ENCODE measurements at places on chromosomes 3 and 15.

DNA sequence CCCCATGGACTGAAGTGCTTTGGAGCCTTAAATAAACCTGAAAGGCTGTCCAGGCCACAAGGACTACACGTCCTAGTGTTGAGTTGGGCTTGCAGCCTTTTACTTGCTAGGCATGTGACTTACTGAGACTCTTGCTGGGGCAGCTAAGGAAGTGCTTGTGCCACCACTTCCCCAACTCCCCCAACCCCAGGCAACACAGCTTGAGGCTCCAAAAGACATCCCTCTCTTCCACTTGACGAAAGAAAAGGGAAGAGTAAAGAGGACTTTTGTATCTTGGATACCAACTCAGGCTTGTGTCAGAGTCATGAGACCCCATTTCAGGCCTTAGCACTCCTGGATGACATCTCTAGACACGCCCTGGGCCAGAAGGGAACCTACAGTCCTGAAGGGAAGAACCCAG is 109.8 kb downstream of the XRN1 start:
- DNase-seq = no peak

DNA sequence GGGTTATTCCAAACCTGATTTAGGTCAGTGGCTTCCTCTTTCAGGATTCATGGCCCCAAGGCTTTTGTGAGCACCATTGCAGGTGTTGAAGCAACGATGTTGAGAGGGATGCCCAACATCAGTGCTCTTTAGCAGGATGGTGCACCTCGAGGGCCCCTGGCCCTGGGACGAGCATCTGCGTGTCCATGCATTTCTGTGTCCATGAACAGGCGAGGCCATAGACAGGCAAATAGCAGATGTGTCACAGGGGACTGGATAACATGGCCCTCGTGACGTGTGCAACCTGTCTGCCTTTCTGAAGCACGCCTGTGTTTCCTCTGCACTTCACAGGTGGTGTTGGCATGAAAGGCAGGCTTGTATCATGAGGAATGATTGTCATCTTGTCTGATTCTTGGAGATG is 132.3 kb downstream of the SNRPN start:
- no peak for DNase-seq

GRCh38 chr3:125151442-125151817 is 61.1 kb downstream of the SLC12A8 start:
- no peak for DNase-seq

GRCh38 chr3:72301779-72302178 is 516.8 kb upstream of the PROK2 start:
- DNase-seq = no peak

DNA sequence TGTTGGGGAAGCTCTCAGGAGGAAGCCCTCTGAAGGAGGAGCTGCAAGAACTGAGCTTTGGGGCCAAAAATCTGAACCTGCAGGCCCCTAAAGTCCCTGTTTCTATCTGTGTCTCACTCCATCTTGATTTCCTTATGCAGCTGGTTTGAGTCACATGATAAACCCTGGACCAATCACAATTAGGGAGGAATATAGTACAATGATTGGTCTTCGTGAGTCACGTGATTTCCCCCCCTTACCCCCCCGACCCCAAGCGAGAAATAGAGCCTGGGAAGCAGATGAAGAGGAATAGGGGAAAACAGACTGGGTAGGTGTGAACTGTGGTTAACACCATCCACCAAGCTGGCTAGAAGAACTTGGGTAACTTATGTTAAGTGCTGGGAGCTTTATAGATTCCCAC is 12.9 kb downstream of the CRABP1 start:
- no peak for DNase-seq

DNA sequence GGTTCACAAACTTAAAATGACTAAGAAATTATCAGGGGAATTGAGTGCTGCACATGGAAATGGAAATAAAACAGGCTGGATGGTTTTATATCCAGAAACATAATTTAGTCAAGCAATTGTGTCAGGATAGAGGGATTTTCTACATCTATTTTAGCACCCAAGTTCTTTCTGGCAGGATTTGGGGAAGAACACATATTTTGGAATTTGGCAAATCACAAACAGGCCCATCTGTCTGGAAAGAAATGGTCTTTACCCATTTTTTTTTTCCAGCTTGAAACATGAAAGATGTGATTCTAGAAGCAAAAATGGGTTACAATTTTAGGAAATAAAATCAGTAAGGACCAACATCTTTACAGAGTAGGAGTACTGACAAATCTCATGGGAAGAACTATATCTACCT is 14.4 kb upstream of the UNC13C start:
- no peak for DNase-seq

- no peak for DNase-seq
Observed at GRCh38 chr3:70608434-70608833, 296.0 kb upstream of the MDFIC2 start.

DNA sequence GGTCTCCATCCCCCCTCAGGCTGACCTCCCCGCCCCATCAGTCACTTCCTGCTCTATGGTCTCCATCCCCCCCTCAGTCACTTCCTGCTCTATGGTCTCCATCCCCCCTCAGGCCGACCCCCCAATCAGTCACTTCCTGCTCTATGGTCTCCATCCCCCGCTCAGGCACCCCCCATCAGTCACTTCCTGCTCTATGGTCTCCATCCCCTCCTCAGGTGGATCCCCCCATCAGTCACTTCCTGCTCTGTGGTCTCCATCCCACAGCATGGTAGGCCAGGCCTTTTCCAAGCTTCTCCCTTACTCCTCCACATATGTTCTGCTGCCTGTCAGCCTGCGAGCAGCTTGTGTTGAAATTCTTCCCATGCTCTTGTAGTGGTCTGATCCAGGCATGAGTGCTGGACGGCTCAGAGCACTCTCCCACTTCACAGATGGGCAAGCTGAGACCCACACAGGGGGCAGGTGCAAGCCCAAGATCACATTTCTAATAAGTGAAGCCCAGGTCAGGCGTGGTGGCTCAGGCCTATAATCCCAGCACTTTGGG is 36.8 kb downstream of the BDH1 start:
- DNase-seq = peak; percentile 56

DNA sequence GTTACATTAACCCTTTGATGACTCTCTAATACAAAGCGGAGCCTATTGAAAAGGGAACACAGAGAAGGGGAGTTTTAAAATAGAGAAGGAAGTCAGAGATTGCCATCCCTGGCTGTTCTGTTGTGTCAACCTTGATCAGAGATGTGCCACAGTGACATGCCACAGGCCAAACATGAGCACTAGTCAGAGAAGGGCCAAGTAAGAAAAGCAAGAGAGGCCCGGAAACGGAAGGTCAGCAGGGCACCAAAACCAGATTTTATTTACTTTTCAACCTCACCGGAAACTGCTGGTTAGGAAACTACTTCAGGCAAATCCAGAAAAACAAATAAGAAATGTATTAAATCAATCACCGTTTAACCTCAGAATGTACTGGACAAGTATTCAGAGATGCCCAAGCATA is 171.8 kb downstream of the ALCAM start:
- DNase-seq = no peak

All from HL-60 (cell line).